Muscle of leg (tissue), 16 donors: ENCODE measurements at places on chromosomes 3 and 15.

- no peak for DNase-seq
- H3K27me3 ChIP-seq, result no peaks in the 10 kb centered on the region
- peaks cover 6% of the 10 kb centered on the region for H3K4me1 ChIP-seq
Observed at GRCh38 chr3:67386451-67386850, 268.0 kb downstream of the SUCLG2 start.

- no peaks in the 10 kb centered on the region for H3K27me3 ChIP-seq
- no peak for DNase-seq
- no peak overlapping the region for H3K4me3 ChIP-seq
- H3K27ac ChIP-seq, result no peak overlapping the region
- H3K4me1 ChIP-seq, result no peaks in the 10 kb centered on the region
- H3K36me3 ChIP-seq, result no peaks in the 10 kb centered on the region
Observed at GRCh38 chr3:71189480-71189879, 394.0 kb downstream of the FOXP1 start.

- no peak overlapping the region for H3K4me3 ChIP-seq
- H3K27me3 ChIP-seq, result no peaks in the 10 kb centered on the region
- no peak overlapping the region for H3K27ac ChIP-seq
- no peak for DNase-seq
- no peaks in the 10 kb centered on the region for H3K4me1 ChIP-seq
Observed at GRCh38 chr15:66673410-66674322, 28.4 kb upstream of the SMAD6 start.

GRCh38 chr3:106355873-106356272 lies 487.1 kb upstream of the CBLB start:
- no peaks in the 10 kb centered on the region for H3K36me3 ChIP-seq
- no peak overlapping the region for H3K4me3 ChIP-seq
- no peak overlapping the region for H3K27ac ChIP-seq
- no peak for DNase-seq

DNA sequence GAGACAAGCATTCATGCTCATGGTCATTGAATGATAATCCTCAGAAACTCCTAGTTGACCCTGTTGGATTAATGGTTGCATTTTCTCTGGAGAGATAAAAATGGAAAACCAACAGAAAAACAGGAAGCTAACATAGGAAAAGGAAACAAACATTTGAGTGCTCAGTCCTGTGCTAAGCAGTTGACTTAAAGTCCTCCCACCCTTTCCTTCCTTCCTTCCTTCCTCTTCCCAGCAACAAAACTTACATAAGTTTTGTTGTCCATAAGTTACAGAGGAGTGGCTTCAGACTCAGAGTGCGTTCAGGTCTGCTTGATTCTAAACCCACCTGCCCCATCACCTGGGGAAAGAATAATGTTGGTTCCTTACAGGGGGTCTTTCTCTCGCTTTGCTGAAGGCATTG lies 163.8 kb upstream of the RGMA start:
- H3K27ac ChIP-seq, result peak overlapping the region; percentile 15
- H3K36me3 ChIP-seq, result no peaks in the 10 kb centered on the region
- no peak overlapping the region for H3K4me3 ChIP-seq
- H3K4me1 ChIP-seq, result peaks cover 41% of the 10 kb centered on the region

DNA sequence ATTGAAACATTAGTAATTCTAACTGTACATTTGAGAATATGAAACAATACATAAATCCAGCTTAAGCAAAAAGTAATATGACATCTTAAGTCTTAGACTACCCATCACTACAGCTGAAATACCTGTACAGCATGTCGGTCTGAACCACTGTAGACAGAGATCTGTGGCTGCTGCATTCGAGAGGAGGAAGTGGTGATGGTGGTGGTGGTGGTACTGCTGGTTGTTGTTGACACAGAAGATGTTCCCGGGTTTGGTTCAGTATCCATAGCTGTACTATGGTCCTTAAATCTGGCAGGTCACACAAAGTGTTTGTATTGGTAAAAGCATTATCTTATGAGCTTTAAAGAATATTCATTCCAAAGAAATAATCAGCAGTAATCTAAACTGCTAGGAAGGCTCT lies 2.9 kb downstream of the PHC3 start:
- H3K27me3 ChIP-seq, result no peaks in the 10 kb centered on the region
- no peak overlapping the region for H3K4me3 ChIP-seq
- peaks cover 10% of the 10 kb centered on the region for H3K4me1 ChIP-seq
- H3K36me3 ChIP-seq, result peaks cover 31% of the 10 kb centered on the region

DNA sequence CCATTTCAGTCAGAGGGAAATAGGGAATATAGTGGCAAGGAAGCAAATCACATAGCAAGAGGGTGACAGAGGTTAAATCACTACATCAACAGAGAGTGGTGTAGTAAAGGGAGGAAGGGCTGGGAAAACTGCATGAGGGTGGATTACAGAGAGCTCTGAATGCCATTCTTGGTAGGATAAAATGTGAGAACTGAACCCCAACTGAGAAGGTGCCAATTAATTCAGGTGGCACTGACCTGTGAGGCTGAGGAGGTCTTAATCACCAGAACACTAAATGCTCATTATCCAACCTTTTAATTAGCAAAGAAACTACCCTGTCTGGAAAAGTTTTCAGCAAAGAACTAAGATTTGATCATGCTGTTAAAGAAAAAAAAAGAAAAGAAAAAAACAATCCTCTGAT lies 202.7 kb downstream of the LRRN1 start:
- H3K36me3 ChIP-seq, result no peaks in the 10 kb centered on the region
- no peaks in the 10 kb centered on the region for H3K27me3 ChIP-seq
- H3K4me3 ChIP-seq, result no peak overlapping the region
- no peaks in the 10 kb centered on the region for H3K4me1 ChIP-seq
- no peak for DNase-seq

DNA sequence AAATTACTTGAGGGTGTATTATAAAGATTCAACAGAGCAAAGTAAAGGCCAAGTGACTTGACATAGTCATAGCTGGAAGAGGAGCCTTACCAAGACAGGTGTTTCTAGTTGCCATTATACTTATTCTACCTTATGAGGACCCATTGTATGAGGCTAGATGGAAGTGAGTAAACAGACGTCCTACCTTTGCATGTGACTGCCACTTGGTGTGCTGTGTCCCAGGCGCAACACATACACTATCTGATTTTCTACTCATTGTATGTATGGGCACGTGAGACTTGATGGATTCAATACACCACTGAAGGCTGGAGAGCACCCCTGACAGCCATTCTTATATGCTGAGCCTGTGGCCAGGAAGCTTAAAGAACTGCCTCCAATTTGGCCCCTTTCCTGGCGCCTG lies 40.5 kb downstream of the BOC start:
- H3K27me3 ChIP-seq, result no peaks in the 10 kb centered on the region
- DNase-seq, result no peak
- H3K27ac ChIP-seq, result no peak overlapping the region

DNA sequence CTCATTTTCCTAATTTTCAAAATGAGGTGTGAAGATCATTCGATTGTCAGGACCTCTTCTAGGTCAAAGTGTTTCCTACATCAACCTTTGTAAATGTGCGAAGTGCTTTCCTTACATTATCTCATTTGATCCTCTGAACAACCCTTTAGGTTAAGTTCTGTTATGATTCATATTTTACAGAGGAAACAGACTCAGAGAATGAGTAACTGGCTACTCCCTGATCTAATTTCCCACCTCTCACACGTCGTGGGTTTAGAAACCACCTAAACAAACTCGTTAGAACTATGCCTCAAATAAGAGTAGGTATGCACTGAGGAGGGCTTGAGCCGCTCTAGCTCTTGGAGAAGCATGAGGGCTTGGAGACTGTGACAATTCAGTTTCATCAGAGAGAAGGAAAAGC lies 148.6 kb downstream of the CD47 start:
- H3K27me3 ChIP-seq, result no peaks in the 10 kb centered on the region
- no peak overlapping the region for H3K4me3 ChIP-seq
- H3K36me3 ChIP-seq, result no peaks in the 10 kb centered on the region
- DNase-seq, result no peak

DNA sequence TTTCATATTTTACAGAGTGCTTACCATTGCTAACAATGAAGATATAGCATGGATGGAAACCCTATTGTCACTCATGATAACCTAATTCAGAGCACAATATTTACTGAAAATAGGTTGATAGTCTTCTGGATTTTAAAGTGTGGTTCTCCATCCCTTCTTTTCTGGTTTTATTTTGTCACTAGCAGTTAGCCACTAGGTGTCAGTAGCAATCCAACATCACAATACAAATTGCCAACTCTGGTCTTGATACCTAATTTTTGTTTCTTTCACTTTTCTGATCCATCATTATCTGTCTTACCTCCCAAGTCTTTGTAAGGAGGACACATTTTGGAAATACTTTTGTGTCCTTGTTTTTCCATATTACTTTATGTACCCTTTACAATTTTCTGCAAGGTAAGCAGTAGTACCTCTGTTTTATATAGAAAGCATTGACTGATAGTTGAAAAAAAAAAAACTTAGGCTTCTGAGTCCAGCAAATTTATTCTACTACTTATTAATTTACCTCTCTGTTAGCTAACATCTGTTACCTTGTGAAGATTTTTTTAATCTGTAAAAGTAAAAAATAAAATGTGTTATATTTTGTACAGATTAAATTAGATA lies 28.3 kb upstream of the CRYBG3 start:
- H3K27me3 ChIP-seq, result no peaks in the 10 kb centered on the region
- peak; percentile 81 for DNase-seq
- no peak overlapping the region for H3K27ac ChIP-seq
- H3K4me3 ChIP-seq, result no peak overlapping the region
- H3K36me3 ChIP-seq, result no peaks in the 10 kb centered on the region

DNA sequence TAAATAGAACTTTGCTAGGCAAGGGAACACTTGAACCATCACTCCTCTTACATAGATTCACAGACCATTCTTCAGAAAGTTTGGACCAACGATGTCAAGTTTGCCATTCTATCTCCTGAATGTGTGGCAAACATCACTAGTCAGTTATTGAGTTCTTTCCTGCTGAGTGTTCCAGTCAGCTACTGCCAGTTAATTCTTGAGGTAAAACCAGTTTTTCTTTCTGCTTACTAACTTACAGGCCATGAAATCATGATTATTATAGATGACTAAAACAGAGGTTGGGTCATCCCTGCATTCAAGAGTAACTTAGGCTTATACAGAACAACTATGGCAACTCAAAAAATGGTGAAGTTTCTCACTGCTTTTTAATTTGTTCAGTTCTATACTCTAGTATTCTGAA lies 88.2 kb downstream of the AP4E1 start:
- no peaks in the 10 kb centered on the region for H3K27me3 ChIP-seq
- H3K27ac ChIP-seq, result no peak overlapping the region
- H3K4me3 ChIP-seq, result no peak overlapping the region
- DNase-seq, result no peak
- peaks cover 7% of the 10 kb centered on the region for H3K36me3 ChIP-seq

GRCh38 chr15:86135041-86135440 lies 55.4 kb downstream of the AGBL1 start:
- H3K4me1 ChIP-seq, result no peaks in the 10 kb centered on the region
- H3K36me3 ChIP-seq, result no peaks in the 10 kb centered on the region
- peak; percentile 51 for DNase-seq
- no peak overlapping the region for H3K4me3 ChIP-seq

DNA sequence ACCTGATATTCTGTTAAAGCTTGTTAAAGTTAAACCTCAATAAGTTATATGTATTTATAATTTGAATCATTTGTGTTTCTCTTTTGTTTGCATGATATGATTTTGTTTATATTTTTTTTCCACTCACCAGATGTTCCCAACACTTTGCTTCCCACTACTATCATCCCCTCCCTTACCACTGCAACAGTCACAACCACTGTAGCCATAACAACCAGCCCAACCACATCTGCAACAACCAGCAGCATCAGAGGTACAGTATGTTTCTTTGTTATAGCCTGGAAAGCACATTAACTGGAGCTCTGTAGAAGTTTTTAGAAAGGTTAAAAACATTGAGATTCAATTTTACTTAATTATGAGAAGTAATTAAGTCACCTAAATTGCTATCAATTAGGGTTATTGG lies 1011.9 kb downstream of the VGLL3 start:
- H3K4me1 ChIP-seq, result no peaks in the 10 kb centered on the region
- H3K27me3 ChIP-seq, result no peaks in the 10 kb centered on the region
- H3K27ac ChIP-seq, result no peak overlapping the region
- no peaks in the 10 kb centered on the region for H3K36me3 ChIP-seq
